Liver (tissue), 10 donors: ENCODE measurements at places on chromosomes 7 and 10. TPM values are rescaled to one million over a fixed set of nuclear protein-coding genes. Genes with fewer than 3 reads are reported as not detected.

GRCh38 chr7:13288516-13288915, 601.1 kb downstream of the ARL4A start:
- H3K4me3 ChIP-seq: no peak overlapping the region
- H3K4me1 ChIP-seq: no peaks in the 10 kb centered on the region
- no peaks in the 10 kb centered on the region for H3K27me3 ChIP-seq
- H3K27ac ChIP-seq: no peak overlapping the region
- no peaks in the 10 kb centered on the region for H3K36me3 ChIP-seq
- no peak for DNase-seq

HOXA9 gene
- not detected for polyA plus RNA-seq

MMS19 gene
- polyA plus RNA-seq: 19.4 TPM

GRCh38 chr7:144391823-144392255, 11.7 kb downstream of the NOBOX start:
- H3K27me3 ChIP-seq: no peaks in the 10 kb centered on the region
- H3K4me3 ChIP-seq: no peak overlapping the region
- no peaks in the 10 kb centered on the region for H3K36me3 ChIP-seq
- no peak for DNase-seq

DNA sequence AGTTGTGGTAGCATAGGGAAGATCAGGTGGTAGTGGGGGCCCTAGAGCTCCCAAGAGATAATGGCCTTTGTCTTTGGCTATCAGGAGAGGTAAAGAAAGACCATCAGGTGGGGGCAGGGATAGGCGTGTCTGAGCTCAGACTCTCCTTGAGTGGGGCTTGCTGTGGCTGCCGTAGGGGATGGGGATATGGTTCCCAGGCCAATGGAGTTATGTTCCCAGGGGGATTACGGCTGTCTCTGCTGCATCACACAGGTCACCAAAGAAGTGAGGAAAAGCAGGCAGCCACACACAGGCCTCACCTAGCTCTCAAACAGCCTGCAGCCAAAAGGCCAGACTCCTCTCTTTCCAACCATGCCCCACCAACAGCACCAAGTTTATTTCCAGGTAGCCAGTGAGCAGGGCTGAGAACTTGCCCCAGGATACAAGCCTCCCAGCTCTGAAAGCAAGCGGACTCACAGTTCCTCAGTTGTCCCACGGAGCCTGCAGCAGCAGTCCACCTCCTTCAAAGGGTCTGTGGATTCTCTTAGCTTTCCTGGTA, 37.6 kb upstream of the C1QL3 start:
- H3K4me3 ChIP-seq: no peak overlapping the region
- H3K27me3 ChIP-seq: no peaks in the 10 kb centered on the region
- H3K27ac ChIP-seq: no peak overlapping the region
- no peaks in the 10 kb centered on the region for H3K4me1 ChIP-seq
- H3K36me3 ChIP-seq: no peaks in the 10 kb centered on the region

CHRM2 gene
- polyA plus RNA-seq: 0.14 TPM

NUB1 gene
- polyA plus RNA-seq: 18.7 TPM

ASB4 gene
- polyA plus RNA-seq: 0.27 TPM

ACTL6B gene
- polyA plus RNA-seq: not detected

CPVL gene
- polyA plus RNA-seq: 6.0 TPM

GRCh38 chr7:51233374-51233773, 83.2 kb downstream of the COBL start:
- no peaks in the 10 kb centered on the region for H3K27me3 ChIP-seq
- H3K4me3 ChIP-seq: no peak overlapping the region
- no peak for DNase-seq
- peaks cover 11% of the 10 kb centered on the region for H3K4me1 ChIP-seq
- H3K36me3 ChIP-seq: no peaks in the 10 kb centered on the region

DNA sequence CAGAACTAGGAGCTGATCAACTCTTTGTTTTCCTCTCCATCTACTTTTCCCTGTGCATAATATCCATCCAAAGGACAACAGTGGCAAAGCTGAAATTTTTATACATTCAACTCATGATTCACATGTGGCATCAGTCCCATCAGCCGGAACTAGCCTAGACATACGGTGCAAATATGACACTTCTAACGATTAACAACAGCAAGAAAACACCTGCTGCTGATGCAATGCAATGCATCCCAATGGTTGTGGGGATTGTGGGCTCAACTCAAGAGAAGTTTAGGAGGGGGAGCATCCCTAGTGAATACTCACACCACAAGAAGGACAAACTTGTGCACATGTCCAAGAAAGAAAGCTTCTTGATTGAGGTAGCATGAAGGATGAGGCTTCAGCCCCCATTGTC, 20.5 kb upstream of the STK17A start:
- no peak for DNase-seq
- no peak overlapping the region for H3K27ac ChIP-seq
- no peaks in the 10 kb centered on the region for H3K27me3 ChIP-seq
- H3K4me3 ChIP-seq: no peak overlapping the region
- no peaks in the 10 kb centered on the region for H3K4me1 ChIP-seq

MLXIPL gene
- polyA plus RNA-seq: 148 TPM

DNA sequence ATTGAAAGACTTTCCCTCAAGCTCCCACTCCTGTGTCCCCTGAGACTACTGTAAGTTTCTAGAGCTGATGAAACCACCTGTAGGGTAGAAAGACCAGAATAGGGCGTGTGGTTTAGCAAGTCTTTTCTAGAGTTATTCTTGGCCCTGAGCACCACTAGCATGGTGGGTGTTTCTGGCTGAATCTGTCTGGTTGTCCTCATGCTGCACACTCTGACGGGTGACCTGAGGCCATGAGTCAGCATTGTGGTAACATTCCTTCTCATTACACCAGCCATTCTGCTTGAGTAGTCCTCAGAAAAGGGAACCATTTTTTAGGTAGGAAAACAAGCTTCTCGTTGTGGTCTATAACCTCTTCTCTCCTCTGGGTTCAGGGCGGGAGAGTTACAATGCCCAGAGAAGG, 250.3 kb downstream of the SNX13 start:
- DNase-seq: no peak
- H3K27me3 ChIP-seq: no peaks in the 10 kb centered on the region
- H3K27ac ChIP-seq: no peak overlapping the region
- no peaks in the 10 kb centered on the region for H3K4me1 ChIP-seq
- H3K4me3 ChIP-seq: no peak overlapping the region

- H3K27me3 ChIP-seq: no peaks in the 10 kb centered on the region
- DNase-seq: no peak
- H3K36me3 ChIP-seq: no peaks in the 10 kb centered on the region
- peaks cover 16% of the 10 kb centered on the region for H3K4me1 ChIP-seq
- no peak overlapping the region for H3K4me3 ChIP-seq
Observed at GRCh38 chr7:135447748-135448147, 62.2 kb downstream of the CNOT4 start.

DNA sequence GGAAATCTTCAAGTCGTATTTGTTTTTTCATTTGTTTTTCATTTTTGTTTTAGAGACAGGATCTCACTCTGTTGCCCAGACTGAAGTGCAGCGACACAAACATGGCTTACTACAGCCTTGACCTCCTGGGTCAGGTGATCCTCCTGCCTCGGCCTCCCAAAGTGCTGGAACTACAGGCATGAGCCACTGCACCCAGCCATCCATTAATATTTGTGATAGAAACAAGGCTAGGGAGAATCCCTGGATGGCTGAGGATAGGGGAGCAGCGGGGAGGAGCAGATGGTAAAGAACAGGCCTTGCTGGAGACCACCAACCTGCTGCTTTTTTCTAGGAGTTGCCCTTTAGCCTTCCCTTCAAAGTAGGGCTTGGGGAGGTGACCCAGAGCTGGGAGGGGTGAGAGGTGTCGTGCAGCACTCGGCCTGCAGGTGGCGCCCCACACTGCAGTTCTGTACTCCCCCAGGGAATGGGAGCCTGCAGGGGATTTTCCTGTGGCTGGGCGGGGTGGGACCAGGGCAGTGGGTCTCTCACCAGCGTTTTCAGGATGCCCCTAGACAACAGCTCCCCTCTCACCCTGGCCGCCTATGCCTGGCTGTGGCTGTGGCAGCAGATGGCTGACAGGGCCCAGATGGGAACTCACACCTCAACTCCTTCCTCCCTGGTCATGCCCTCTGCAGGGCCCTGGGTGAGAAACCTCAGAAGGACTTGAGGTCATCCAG, 12.6 kb upstream of the CDH23 start:
- H3K27ac ChIP-seq: no peak overlapping the region
- no peak overlapping the region for H3K4me3 ChIP-seq
- no peaks in the 10 kb centered on the region for H3K4me1 ChIP-seq
- H3K36me3 ChIP-seq: no peaks in the 10 kb centered on the region
- no peaks in the 10 kb centered on the region for H3K27me3 ChIP-seq

GRCh38 chr7:41873741-41874140, 170.9 kb upstream of the INHBA start:
- H3K4me1 ChIP-seq: no peaks in the 10 kb centered on the region
- H3K36me3 ChIP-seq: no peaks in the 10 kb centered on the region
- H3K27ac ChIP-seq: no peak overlapping the region
- H3K27me3 ChIP-seq: no peaks in the 10 kb centered on the region

- no peaks in the 10 kb centered on the region for H3K27me3 ChIP-seq
- H3K36me3 ChIP-seq: no peaks in the 10 kb centered on the region
- no peak for DNase-seq
- H3K4me1 ChIP-seq: no peaks in the 10 kb centered on the region
Observed at GRCh38 chr7:155570171-155570958, 24.0 kb upstream of the CNPY1 start.

DNA sequence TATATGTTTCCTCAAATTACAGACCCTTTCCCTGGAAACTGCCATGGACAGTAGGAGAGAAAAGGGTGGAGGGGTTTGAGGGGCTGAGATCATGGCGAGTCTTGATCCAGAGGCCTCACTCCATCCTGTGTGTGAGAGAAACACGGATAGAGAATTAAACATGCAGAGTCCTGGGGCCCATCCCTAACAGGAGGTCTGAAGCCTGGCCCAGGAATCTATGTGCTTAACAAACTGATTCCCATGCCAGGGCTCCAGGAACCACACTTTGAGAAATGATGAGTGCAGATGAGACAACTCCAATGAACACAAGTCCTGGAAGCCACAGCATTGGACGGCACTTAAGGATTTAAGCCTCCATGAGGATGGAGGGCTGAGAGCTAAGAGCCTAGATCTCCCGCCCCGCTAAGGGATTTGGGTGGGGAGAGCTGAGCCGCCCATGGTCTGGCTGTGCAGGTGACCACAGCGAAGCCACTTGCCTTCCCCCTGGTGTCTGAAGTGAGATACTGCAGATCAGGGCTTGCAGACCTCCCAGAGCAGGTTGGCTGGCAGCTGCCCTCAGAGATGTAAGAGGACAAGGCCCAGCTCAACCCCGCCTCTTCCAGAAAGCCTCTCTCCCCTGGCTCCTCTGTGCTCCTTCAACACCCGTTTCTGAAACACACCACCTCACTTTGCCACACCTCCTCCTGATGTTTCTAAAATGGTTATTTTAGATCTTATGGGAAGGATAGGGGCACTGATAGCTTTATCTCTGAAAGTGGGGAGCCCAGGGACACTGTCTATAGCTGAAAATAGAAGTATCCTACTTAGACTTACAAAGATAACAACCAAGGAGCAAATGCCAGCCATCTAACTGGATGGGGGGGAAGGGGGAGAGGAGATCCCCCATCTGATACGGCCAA, 24.8 kb upstream of the EIF5AL1 start:
- H3K27me3 ChIP-seq: no peaks in the 10 kb centered on the region
- peak; percentile 54 for DNase-seq
- no peaks in the 10 kb centered on the region for H3K36me3 ChIP-seq

REPIN1 gene
- 17.1 TPM for polyA plus RNA-seq

- H3K27me3 ChIP-seq: no peaks in the 10 kb centered on the region
- peaks cover 1% of the 10 kb centered on the region for H3K4me1 ChIP-seq
- H3K4me3 ChIP-seq: no peak overlapping the region
- H3K27ac ChIP-seq: no peak overlapping the region
- no peaks in the 10 kb centered on the region for H3K36me3 ChIP-seq
Observed at GRCh38 chr7:23002698-23003097, 11.2 kb downstream of the HYCC1 start.

PDE1C gene
- 0.05 TPM for polyA plus RNA-seq

ANKRD1 gene
- 0.16 TPM for polyA plus RNA-seq

- H3K4me1 ChIP-seq: no peaks in the 10 kb centered on the region
- H3K27me3 ChIP-seq: no peaks in the 10 kb centered on the region
- no peak overlapping the region for H3K27ac ChIP-seq
- peaks cover 4% of the 10 kb centered on the region for H3K36me3 ChIP-seq
Observed at GRCh38 chr7:158910254-158911053, 54.1 kb downstream of the DYNC2I1 start.

DNA sequence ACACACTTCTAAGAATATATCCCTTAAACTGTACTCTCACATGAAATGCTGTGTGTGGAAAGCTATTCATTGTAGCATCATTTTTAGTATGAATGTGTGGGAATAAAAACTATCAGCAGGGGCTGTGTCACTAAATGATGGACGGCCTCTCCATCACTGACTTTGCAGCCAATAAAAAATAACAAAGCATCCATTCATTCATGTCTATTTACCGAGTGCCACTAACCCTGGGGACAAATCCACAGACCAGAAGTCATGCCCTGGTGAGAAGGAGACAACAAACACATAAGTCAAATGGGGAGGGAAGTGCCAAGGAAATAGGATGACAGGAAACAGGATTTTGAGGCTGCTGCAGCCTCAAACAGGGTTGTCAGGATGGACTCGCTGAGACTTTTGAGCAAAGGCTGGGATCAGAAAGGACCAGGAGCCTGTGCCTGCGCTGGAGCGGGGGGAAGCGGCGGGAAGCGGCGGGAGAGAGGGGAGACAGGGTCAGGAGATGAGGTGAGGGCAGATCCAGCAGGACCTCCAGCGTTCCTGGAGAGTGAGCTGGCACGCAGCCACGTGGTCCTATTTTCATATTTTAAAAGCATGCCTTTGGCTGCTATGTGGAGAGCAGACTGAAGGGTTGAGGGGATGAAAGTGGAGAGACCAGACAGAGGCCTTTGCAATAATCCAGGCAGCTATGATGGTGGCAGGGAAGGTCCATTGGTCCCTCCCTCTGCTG, 2.2 kb upstream of the NOM1 start:
- H3K27me3 ChIP-seq: no peaks in the 10 kb centered on the region
- H3K4me1 ChIP-seq: peaks cover 23% of the 10 kb centered on the region
- no peak overlapping the region for H3K4me3 ChIP-seq
- no peak overlapping the region for H3K27ac ChIP-seq

NRP1 gene
- polyA plus RNA-seq: 20.6 TPM

GRCh38 chr10:46236941-46237681, 49.7 kb upstream of the ANTXRL start:
- H3K27ac ChIP-seq: no peak overlapping the region
- no peak overlapping the region for H3K4me3 ChIP-seq
- H3K36me3 ChIP-seq: no peaks in the 10 kb centered on the region
- DNase-seq: no peak

DNA sequence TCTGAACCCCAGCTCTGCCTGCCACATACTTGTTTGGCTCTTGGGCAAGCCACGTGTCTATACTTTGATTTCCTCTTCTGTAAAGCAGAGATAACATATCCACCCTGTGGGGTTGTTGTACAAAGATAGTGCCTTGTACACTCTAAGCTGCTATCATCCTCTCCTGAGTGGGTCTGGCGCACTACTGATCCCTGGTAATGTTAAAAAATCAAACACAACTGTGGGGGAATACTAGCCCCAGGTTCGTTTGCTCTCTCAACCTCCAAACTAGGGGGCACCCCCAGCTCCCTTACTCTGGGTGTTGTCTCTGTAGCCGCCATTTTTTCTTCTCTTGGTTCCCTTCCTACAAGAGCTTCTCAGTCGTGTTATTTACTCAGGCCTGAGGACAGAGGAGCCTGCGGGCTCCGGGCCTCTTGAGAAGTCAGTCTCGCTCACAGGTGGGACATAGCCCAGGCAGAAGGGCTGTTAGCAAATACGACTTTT, 1.0 kb downstream of the POLM start:
- H3K4me1 ChIP-seq: peaks cover 27% of the 10 kb centered on the region
- DNase-seq: no peak
- H3K27ac ChIP-seq: peak overlapping the region; percentile 21
- H3K4me3 ChIP-seq: peak overlapping the region; percentile 77

- H3K36me3 ChIP-seq: no peaks in the 10 kb centered on the region
- H3K27me3 ChIP-seq: no peaks in the 10 kb centered on the region
- peaks cover 6% of the 10 kb centered on the region for H3K4me1 ChIP-seq
- DNase-seq: no peak
- H3K4me3 ChIP-seq: no peak overlapping the region
Observed at GRCh38 chr7:91266689-91267090, 2.5 kb downstream of the FZD1 start.

FGFR2 gene
- polyA plus RNA-seq: 11.4 TPM
